Osteocyte (in vitro differentiated cells): ENCODE measurements at places on chromosomes 12 and 14. TPM values are rescaled to one million over a fixed set of nuclear protein-coding genes. Genes with fewer than 3 reads are reported as not detected.

DNA sequence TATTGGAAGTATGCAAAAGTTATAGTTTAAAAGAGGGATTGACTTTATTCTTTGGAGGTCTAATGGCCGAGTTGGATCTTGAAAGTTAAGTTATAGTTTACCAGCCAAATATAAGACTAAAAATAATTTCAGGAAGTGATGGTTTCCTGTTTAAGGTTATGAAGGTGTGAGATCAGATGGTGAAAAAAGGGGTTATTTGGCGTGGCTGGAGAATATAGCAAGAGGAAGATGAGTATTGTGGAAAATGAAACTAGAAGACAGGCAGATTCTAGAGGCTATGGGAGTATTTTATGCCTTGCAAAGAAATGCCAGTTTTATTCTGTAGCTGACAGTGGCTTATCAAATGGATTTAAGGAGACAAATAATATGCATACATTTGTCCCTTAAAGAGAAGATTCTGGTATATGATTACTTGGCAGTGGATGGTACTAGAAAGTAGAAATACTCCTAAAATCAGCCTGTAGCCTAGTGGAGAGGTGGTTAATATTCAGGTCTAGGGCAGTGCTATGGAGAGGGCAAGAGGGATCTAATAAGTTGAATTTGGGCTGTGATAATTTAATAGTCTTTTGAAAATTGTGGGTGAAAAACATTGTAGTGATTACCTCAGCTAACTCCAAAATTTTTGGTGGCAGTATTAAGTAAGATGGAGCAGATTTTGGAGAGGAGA, 1091.8 kb upstream of the ATXN7L3B start:
- H3K27ac ChIP-seq, result no peak overlapping the region
- H3K4me1 ChIP-seq, result no peaks in the 10 kb centered on the region
- no peaks in the 10 kb centered on the region for H3K27me3 ChIP-seq

GRCh38 chr12:74066476-74066875, 471.2 kb upstream of the ATXN7L3B start:
- no peak for DNase-seq
- H3K4me3 ChIP-seq, result no peak overlapping the region
- H3K4me1 ChIP-seq, result no peaks in the 10 kb centered on the region
- H3K36me3 ChIP-seq, result no peaks in the 10 kb centered on the region

GRCh38 chr12:5264006-5264405, 167.9 kb upstream of the NTF3 start:
- H3K27ac ChIP-seq, result no peak overlapping the region
- no peak overlapping the region for H3K4me3 ChIP-seq
- no peak for DNase-seq
- no peaks in the 10 kb centered on the region for H3K36me3 ChIP-seq
- H3K4me1 ChIP-seq, result no peaks in the 10 kb centered on the region

GRCh38 chr12:93325855-93326254, 51.9 kb upstream of the NUDT4 start:
- H3K36me3 ChIP-seq, result no peaks in the 10 kb centered on the region
- H3K27me3 ChIP-seq, result no peaks in the 10 kb centered on the region
- H3K4me1 ChIP-seq, result no peaks in the 10 kb centered on the region
- no peak overlapping the region for H3K27ac ChIP-seq
- DNase-seq, result no peak

DNA sequence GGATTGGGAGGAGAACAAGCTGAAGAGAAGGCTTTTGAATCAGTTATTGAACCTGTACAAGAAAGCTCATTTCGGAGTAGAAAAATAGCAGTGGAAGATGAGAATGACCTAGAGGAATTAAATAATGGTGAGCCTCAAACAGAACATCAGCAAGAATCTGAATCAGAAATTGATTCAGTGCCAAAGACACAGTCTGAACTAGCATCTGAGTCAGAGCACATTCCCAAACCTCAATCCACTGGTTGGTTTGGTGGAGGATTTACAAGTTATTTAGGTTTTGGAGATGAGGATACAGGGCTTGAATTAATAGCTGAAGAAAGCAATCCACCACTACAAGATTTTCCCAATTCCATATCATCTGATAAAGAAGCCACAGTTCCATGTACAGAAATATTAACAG, 13.5 kb downstream of the MIA2 start:
- DNase-seq, result no peak
- no peak overlapping the region for H3K4me3 ChIP-seq
- H3K4me1 ChIP-seq, result no peaks in the 10 kb centered on the region
- peaks cover 23% of the 10 kb centered on the region for H3K27me3 ChIP-seq
- H3K27ac ChIP-seq, result no peak overlapping the region

DNA sequence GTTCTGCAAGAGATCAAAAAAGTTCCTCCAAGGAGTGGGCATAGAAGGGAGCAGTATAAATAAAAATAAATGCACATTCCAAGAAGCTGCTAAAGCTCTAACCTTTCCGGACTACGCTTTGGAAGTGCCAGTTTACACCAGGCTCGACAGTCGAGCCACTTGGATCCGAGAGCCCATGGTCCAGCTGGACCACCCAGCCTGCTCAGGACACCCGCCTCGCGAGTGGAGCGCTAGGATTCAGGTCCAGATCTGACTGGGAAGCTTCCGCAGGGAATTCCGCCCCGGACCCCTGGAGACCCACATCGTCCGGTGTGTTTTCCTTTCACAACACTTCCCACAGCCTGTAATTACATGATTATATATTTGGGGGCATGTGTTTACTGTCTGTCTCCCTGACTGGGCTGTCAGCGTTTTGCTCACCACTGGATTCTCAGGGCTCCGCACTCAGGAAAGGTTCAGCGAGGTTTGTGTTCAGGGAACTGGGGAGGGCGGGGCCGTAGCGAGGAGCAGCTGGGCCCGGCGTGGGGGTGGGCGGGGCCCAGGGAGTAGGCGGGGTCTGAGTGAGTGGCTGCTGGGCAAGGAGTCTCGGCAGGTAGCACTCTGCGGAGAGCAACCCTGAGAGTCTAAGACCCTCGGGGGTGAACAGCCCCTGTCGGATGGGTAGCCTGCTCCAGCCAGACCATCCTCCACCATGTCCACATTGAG, 52.3 kb upstream of the TMEM263 start:
- DNase-seq, result no peak
- no peak overlapping the region for H3K27ac ChIP-seq
- peak overlapping the region; percentile 70 for H3K4me3 ChIP-seq
- H3K36me3 ChIP-seq, result no peaks in the 10 kb centered on the region

GRCh38 chr14:32331206-32331605, 2.1 kb downstream of the AKAP6 start:
- no peaks in the 10 kb centered on the region for H3K36me3 ChIP-seq
- H3K4me3 ChIP-seq, result no peak overlapping the region
- DNase-seq, result no peak
- H3K4me1 ChIP-seq, result no peaks in the 10 kb centered on the region
- no peak overlapping the region for H3K27ac ChIP-seq
- no peaks in the 10 kb centered on the region for H3K27me3 ChIP-seq

DNA sequence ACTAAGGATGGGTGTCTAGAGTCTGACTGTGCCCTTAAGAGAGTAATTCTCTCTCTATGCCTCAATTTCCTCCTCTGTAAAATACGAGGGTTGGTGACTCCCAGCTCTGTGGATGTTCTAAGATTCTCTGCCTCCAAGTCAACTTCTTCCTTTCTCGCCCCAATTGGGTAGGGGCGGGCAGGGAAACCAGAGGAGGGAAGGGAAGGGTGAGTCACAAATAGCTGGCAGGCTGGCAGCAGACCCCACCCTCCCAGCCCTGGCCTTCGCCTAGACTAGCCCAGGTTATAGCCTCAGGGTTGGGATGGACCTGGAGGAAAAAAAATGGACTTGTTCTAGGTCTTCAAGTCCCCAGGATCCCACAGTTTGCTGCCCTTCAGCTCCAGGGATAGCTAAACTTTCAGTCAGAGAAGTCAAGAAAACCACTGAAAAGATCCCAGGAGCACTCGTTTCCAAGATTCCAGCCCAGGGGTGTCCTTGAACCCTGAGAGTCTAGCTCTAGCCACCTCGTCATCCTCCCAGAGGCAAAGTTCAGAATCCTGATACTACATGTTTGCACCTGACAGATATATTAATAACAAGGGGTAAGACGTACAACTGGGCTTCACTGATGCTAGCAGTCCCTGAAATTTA, 2.3 kb downstream of the DGKA start:
- H3K27ac ChIP-seq, result peak overlapping the region; percentile 99
- no peaks in the 10 kb centered on the region for H3K27me3 ChIP-seq
- peaks cover 2% of the 10 kb centered on the region for H3K36me3 ChIP-seq
- no peak for DNase-seq
- H3K4me1 ChIP-seq, result peaks cover 40% of the 10 kb centered on the region
- peak overlapping the region; percentile 93 for H3K4me3 ChIP-seq

GRCh38 chr12:86230516-86231146, 25.6 kb downstream of the MGAT4C start:
- peaks cover 2% of the 10 kb centered on the region for H3K36me3 ChIP-seq
- peak overlapping the region; percentile 45 for H3K27ac ChIP-seq
- peaks cover 14% of the 10 kb centered on the region for H3K4me1 ChIP-seq
- no peaks in the 10 kb centered on the region for H3K27me3 ChIP-seq
- no peak for DNase-seq
- H3K4me3 ChIP-seq, result no peak overlapping the region

DNA sequence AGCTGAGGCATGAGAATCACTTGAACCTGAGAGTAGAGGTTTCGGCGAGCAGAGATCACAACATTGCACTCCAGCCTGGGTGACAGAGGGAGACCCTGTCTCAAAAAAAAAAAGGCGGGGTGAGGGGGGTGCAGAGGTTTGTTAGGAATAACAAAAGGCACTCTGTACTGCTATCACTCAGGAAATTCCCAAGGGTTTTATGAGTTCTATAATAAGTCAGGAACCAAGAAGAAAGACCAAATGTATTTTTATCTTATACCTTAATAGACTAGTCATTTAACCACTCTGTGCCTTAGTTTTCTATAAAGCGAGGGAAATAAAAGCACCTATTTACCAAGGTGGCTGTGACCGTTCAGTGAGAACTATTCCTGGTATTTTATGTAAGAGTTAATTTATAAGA, 319.2 kb downstream of the GPHN start:
- no peaks in the 10 kb centered on the region for H3K36me3 ChIP-seq
- peaks cover 12% of the 10 kb centered on the region for H3K4me1 ChIP-seq
- no peaks in the 10 kb centered on the region for H3K27me3 ChIP-seq
- H3K27ac ChIP-seq, result no peak overlapping the region

GRCh38 chr14:98184457-98184856, 1087.5 kb downstream of the BCL11B start:
- no peaks in the 10 kb centered on the region for H3K4me1 ChIP-seq
- no peak overlapping the region for H3K27ac ChIP-seq
- no peak for DNase-seq
- H3K4me3 ChIP-seq, result no peak overlapping the region
- H3K27me3 ChIP-seq, result no peaks in the 10 kb centered on the region

DNA sequence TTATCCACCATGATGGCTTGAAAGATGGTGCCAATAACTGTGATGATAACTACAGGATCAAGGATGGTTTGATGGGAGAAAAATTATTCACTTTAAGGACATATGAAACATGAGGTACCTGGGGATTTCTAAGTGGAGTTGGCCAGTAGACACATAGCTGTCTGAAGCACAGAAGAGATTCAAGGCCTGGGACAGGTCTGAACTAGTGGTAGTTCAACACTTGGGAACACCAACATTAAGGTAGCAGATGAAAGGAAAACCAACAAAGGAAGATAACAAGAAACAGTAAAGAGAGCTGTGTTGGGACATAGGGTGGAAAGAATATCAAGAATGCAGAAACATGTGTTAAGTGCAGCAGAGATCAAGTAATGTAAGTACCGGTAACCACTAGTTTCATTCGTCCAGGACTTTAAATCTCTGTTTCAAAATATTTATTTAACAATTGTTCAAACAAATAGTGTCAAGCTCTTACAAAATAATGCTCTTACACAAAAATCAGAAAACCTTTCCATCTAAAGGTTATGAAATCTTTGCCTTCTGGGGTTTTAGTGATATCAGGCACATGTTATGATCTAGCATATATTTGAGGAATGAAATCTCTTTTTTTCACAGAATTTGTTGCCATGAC, 104.7 kb downstream of the ST8SIA1 start:
- peak overlapping the region; percentile 72 for H3K27ac ChIP-seq
- H3K36me3 ChIP-seq, result no peaks in the 10 kb centered on the region
- peaks cover 34% of the 10 kb centered on the region for H3K4me1 ChIP-seq
- H3K4me3 ChIP-seq, result no peak overlapping the region

DNA sequence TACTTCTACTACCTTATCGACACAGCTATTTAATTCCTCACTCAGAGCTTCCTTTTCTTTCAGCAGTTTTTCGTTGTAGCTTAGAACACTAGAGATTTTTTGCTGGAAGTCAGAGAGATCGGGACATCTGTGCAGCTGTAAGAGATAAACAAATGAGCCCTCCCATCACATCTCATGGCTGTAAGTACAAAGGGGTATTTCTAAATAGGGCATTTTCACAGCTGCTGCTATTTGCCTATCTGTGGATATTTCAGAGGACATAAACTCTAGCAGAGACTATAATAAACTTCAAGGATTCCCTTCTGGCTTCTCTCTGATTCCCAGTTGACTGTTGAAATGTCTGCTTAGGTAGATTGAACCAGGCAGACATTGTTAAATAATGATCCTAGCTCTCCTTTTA, 76.1 kb upstream of the SAV1 start:
- peaks cover 31% of the 10 kb centered on the region for H3K4me1 ChIP-seq
- no peaks in the 10 kb centered on the region for H3K27me3 ChIP-seq
- peak overlapping the region; percentile 8 for H3K27ac ChIP-seq
- no peak overlapping the region for H3K4me3 ChIP-seq

DNA sequence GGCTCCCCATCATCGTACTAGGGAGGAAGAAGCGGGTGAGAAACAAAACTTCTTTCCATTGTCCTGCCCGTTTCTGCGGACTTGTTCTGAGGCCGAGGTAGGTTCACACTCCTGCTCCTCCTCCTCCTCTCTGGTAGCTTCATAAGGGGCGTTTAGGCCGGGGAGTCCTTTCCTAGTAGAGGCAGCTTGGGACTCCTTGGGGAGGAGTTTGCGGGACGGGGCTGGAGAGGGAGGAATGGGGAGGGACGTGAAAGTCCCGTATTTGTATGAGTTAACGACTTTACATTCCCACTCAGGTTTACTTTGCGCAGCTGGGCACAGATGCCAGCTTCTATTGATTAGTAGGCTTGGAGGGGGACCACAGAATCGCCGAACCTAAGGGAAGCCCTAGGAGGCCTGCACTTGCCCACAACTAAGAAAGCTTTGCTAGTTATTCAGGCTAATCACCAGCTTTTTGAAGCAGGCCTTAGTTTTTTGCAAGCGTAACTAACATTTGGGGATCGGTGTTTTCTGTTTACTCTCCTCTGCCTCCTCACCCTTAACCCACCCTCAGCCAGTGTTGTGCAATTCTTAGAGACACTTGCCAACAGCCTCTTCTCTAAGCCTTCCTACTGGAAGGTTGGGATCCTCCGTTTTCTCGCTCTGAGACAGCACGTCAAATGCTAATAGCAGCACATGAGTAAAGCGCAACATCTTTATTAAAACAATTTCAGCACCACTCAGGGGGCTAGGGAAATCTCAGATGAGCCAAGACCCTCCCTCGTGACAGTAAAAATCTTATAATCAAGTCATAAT, 499 bp downstream of the RNASE4 start:
- H3K36me3 ChIP-seq, result no peaks in the 10 kb centered on the region
- no peak for DNase-seq
- no peak overlapping the region for H3K4me3 ChIP-seq
- H3K27me3 ChIP-seq, result no peaks in the 10 kb centered on the region
- no peak overlapping the region for H3K27ac ChIP-seq

PTCSC3 gene
- total RNA-seq, result not detected in 2 replicates

TMTC2 gene
- total RNA-seq, result 19.8 and 20.2 TPM in 2 replicates

RNASE1 gene
- not detected in 2 replicates for total RNA-seq

CAPZA3 gene
- not detected in 2 replicates for total RNA-seq

TBC1D30 gene
- 1.2 and 2.0 TPM in 2 replicates for total RNA-seq
